ENCODE measurements at places on chromosomes 16 and 17. TPM values are rescaled to one million over a fixed set of nuclear protein-coding genes. Genes with fewer than 3 reads are reported as not detected.

DNA sequence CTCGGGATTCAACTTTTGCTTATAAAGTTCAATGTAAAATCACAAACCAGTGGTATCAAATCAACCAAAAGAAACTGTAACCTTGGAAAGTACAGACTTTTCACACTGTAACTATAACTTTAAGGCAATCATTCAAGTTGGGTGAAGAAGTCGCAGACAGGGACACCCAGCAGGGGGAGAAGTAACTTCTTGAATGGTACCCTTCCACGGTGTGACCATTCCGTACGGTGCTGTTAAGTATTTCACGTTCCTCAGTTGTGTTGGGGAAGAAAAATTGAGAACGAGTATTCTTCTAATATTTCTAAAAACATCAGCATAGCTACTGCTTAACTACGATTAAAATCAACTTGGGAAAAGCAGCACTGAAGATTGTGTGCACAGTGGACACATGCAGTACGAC lies 55.8 kb downstream of the MYH10 start:
- no peaks in the 10 kb centered on the region for H3K36me3 ChIP-seq
- DNase-seq = no peak
- H3K27me3 ChIP-seq = no peaks in the 10 kb centered on the region
- H3K4me1 ChIP-seq = no peaks in the 10 kb centered on the region
- no peak overlapping the region for H3K27ac ChIP-seq

DNA sequence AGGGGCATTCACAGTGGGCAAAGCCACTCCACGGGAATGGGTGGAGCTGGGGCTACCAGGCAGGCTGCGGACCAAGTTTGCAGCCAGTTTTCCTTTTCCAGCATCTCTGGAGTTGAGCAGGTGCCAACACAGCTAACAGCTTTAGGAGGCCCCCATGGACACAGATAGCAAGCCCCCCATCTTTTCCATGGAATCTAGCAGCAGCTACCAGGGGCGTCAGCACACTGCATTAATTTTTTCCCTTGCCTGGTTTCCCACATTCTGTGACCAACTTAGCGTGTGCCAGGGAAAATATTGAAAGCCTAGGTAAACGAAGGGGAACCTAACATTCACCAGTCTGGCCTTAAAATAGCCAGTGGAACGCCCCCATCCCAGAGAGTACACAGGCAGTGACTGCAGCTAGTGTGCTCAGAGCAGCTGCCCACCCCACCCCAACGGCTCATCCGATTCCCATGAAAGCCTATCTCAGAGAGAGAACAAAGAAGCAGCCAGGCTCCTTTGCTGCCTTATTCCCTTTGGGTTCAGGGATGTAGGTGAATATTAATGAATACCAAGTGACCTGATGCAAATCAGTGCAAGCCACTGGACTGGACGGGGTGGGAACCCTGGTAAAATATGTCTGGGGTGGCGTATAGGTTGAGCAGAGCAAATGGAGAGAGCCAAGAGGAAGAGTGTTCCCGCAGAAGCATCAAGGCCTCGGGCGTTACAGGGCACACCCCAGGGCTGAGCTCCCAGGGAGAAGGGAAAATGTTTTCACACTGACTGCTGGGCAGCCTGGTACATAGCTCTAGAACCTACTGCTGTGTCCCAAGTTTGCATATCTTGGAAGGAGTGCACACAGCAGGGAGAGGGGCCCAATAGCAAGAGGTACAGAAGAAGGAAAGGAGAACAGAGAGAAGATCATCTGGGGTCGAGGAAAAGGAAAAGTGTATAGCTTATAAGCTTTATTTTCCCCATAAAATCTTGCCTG lies 73.9 kb upstream of the SOX9 start:
- H3K36me3 ChIP-seq = no peaks in the 10 kb centered on the region
- no peaks in the 10 kb centered on the region for H3K27me3 ChIP-seq
- no peak overlapping the region for H3K4me3 ChIP-seq
- H3K4me1 ChIP-seq = no peaks in the 10 kb centered on the region

DNA sequence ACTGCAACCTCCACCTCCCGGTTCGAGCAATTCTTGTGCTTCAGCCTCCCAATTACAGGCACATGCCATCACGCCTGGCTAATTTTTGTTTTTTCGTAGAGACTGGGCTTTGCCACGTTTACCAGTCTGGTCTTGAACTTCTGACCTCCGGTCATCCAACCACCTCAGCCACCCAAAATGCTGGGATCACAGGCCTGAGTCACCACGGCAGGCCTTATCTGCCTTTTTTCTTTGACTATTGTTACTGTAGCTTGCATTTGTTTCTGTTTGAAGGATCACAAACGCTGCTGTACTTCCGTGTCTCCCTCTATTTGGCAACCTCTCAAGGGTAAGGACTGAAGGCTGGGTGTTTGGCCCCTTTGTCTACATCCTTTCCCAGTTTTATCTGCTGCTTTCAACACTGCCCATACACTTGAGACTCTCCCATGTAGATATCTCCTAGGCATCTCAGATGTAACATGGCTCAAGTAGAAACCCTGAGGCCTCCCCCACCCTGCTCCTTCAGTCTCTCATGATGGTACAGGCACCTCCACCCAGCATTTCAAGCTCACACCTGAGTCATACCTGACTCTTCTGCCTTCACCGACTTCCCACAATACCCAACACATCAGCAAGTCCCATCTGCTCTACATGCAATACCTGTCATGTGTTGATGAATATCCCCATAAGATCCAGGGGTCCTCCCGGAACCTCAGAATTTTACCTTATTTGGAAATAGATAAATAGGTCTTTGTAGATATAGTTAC lies 219.0 kb downstream of the CPPED1 start:
- no peak overlapping the region for H3K4me3 ChIP-seq
- H3K4me1 ChIP-seq = no peaks in the 10 kb centered on the region
- H3K27me3 ChIP-seq = peaks cover 9% of the 10 kb centered on the region

GRCh38 chr17:8013731-8014557 lies 11.5 kb downstream of the GUCY2D start:
- H3K4me1 ChIP-seq = peaks cover 9% of the 10 kb centered on the region
- H3K36me3 ChIP-seq = no peaks in the 10 kb centered on the region
- peaks cover 8% of the 10 kb centered on the region for H3K27me3 ChIP-seq
- H3K4me3 ChIP-seq = no peak overlapping the region

DNA sequence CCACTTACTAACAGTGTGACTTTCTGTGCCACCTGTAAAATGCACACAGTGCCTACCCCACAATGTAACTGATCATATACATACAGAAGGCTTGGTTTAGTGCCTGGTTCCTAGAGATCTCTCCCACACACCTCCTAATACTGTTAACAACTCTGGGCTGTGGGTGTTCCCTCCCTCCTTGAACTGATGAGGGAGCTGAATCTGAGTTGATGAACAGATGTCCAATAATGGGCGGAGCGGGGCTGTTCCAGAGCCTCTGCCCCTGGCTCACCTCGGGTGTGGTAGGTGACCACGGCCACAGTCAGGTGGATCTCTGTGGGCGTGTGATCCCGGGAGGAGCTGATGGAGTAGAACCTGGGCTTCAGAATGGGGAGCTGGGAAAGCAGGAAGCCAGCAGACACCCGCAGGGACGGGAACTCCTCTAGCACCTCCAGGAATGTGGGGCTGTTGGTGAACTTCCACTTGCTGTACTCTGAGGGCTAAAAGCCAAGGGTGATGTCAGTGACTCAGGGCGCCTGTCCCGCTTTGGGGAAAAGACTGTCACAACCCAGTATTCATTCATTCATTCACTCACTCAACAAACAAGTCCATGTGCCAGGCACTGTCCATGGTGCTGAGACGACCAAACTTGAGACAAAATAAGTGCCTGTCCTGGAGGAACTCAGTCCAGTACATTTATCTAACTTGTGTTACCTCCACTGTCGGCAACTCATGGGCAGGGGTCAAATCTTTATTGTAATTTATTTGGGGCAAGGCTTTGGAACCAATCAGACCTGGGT lies 37.6 kb downstream of the NOS2 start:
- H3K4me3 ChIP-seq = no peak overlapping the region
- H3K36me3 ChIP-seq = no peaks in the 10 kb centered on the region
- peak; percentile 49 for DNase-seq
- H3K27ac ChIP-seq = no peak overlapping the region
- H3K4me1 ChIP-seq = peaks cover 2% of the 10 kb centered on the region
- H3K27me3 ChIP-seq = no peaks in the 10 kb centered on the region

DNA sequence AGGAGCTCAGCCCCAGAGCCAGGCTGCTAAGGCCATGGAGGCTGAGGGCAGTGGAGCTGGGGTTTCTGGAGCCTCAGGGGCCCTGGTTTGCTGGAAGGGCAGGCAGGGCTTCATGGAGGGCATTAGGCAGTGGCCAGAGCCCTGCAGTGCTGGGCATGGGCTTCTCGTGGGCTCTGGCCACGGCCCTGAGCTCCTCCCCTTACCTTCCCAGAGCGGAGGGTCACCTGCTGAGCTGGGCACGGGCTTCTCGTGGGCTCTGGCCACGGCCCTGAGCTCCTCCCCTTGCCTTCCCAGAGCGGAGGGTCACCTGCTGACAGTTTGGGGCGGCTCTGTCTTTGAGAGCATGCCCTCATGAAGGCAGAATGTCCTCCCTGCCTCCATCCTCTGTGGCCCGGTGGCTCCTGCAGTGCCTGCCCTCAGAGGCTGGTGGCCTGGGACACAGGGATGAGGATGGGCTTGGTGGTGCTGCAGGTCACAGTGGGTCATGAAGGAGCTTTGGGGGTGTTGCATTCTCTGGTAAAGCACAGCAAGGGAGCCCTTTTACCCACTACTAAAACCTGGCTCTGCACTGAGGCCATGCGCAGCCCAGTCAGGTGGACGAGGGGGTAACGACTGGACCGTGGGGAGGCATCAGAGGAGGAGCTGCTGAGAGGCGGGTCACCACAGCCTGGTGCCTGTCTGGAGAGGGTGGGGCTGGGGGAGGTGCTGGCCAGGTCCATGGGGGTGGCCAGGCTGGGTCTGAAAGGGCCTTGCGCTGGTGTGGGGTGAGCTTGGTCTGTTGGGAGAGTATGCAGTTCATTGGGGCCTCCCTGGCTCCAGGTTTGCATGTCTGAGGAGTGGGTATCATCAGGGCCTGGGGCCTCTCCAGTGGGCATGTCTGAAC lies 2.9 kb upstream of the RNPS1 start:
- H3K4me3 ChIP-seq = no peak overlapping the region
- peaks cover 19% of the 10 kb centered on the region for H3K36me3 ChIP-seq
- H3K27me3 ChIP-seq = no peaks in the 10 kb centered on the region
- no peak for DNase-seq

DNA sequence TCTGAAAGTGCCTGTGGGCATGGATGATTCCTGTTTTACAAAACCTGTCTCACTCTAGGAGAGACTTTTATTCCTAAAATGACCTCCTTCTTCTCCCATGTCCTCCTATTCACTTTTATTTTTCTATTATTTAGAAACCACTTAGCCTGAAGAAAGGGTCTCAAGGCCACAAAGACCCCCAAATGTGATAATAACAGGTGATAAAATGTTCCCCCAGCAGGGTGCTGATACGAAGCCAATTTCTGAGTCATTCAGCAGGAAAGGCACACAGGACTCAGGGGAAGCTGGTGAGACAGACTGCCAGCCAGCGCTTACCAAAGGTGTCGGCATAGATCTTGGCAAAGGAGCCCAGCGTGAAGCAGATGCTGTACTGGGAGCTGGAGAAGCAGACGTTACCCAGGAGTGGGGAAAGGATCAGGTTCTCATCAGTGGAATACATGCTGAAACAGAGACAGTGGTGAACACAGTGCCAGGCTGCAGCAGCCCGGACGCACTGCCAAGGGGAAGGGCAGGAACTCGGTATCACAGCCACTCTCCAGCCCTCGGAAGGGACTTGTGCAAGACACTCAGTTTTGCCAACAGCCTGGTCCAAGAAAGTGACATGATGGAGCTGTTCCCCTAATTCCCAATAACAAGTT lies 24.6 kb downstream of the HIGD1B start:
- no peak for DNase-seq
- H3K4me3 ChIP-seq = no peak overlapping the region
- no peaks in the 10 kb centered on the region for H3K4me1 ChIP-seq
- H3K27me3 ChIP-seq = no peaks in the 10 kb centered on the region
- peaks cover 39% of the 10 kb centered on the region for H3K36me3 ChIP-seq
- H3K27ac ChIP-seq = no peak overlapping the region

DNA sequence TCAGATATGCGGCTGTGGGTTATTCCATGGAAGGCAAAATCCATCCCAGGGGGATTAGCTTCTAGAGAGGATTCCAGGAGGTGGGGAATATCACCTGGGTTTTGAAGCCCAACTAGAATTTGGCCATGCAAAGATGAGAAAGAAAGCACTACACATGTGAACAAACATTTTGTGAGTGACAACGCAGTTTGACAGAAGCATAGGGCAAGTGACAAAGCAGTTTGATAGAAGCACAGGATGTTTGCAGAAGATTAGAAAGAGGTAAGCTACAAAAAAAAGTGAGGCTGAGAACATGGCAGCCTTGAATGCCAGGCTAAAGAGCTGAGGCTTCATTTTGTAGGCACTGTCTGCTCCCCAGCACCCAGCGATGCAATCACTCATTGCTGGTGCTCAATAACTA lies 12.3 kb upstream of the KRT38 start:
- no peak overlapping the region for H3K4me3 ChIP-seq
- no peak for DNase-seq
- no peaks in the 10 kb centered on the region for H3K4me1 ChIP-seq
- H3K27me3 ChIP-seq = peaks cover 1% of the 10 kb centered on the region
- H3K36me3 ChIP-seq = no peaks in the 10 kb centered on the region

DNA sequence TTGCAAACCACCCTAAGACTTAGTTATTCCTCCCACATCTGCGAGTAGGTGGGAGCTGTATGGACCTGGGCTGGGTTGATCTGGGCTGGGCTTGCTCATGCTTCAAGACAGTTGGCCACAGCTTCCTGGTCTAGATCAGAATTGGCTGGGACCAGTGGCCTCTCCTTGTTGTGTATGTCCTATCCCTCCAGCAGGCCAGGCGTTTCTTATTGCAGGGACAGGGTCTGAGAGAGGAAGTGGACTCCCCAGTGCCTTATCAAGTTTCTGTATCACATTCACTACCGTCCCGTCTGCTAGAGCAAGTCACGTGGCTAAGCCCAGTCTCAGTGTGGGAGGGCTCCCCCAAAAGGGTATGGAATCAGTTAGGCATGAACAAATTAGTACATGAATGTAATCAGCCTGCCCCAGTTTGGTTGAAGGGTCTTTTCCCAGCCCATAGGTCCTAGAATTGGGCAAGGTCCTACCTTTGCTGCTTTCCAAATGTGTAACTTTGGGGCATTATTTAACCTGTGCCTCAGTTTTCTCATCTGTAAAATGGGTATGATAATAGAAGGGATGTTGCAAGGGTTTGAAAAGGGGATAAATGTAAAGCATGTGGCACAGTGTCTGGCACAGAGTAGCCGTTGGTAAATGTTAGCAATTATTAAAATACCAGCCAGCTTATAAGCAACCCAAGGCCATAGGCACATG lies 36.0 kb downstream of the NKD1 start:
- H3K4me1 ChIP-seq = peaks cover 23% of the 10 kb centered on the region
- no peak overlapping the region for H3K4me3 ChIP-seq
- H3K36me3 ChIP-seq = peaks cover 1% of the 10 kb centered on the region
- no peak overlapping the region for H3K27ac ChIP-seq

GRCh38 chr17:74161503-74161875 lies 42.0 kb upstream of the RPL38 start:
- no peaks in the 10 kb centered on the region for H3K36me3 ChIP-seq
- DNase-seq = no peak
- no peak overlapping the region for H3K4me3 ChIP-seq
- H3K27ac ChIP-seq = no peak overlapping the region
- H3K27me3 ChIP-seq = peaks cover 4% of the 10 kb centered on the region
- peaks cover 4% of the 10 kb centered on the region for H3K4me1 ChIP-seq

The SLC5A10 gene
- not detected for total RNA-seq

The TLCD1 gene
- total RNA-seq = 6.5 TPM

The TNFRSF17 gene
- not detected for total RNA-seq

The GPR139 gene
- total RNA-seq = not detected

Measured in activated CD8-positive, alpha-beta T cell treated with anti-CD3 and anti-CD28 coated beads for 36 hours (primary cell).